CD8-positive, alpha-beta T cell (primary cell): ENCODE measurements at places on chromosomes 4 and X.

- DNase-seq, result no peak
These were observed 14.3 kb upstream of the GABRE start for GRCh38 chrX:151988706-151989299.

DNA sequence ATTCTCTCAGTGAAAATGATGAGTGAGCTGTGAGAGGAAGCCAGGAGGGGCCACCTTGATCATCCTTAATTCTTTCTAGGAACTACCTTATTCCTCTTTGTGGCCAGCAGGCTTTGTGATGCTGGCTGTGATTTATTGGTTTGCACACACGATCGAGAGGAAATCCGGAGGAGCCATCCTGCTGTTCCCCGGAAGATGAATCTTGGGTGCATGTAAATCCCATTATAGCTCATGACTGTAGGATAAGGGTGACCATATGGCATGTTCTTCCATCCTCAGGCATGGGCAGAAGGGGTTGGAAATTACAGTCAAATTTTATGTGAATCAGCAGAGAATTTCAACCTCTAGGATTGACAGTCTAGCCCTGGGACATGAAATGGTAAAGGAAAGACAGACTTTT is 254.5 kb downstream of the UNC5C start:
- DNase-seq, result no peak

GRCh38 chr4:178612733-178613132 is 1170.5 kb upstream of the AGA start:
- DNase-seq, result no peak

DNA sequence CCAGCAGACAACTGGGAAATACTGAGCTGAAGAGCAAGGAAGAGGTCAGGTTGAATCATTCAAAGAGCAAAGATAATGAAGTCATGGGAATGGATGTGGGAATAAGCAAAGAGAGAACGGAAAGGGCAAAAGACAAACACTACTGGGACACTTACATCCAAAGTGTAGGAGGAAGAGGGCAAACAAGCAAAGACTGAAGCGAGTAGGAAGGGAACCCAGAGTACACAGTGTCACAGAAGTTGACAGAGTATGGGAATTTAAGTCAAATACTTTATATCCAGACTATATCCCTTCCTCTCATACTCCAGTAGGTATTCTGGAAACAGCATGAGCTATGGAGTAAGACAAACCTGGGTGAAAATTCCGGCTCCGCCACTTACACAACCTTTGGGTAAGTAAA is 12.5 kb downstream of the GPC3 start:
- no peak for DNase-seq

DNA sequence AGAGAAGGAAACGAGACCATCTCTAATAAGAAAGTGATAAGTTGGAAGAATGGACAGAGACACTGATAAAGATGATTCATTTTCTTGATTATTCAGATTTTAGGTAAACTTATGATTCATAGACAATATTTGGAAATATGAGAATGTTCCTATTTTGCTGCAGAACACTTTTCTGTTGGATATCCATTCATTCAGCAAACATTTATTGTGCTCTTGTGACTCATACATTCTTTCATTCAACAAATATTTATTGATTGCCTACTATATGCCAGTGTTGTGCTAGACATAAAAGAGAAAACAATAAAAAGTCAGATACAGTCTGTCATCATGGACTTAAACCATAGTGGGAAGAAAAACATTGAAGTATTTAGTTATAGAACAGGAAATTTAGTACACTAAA is 1232.0 kb downstream of the STIM2 start:
- DNase-seq, result no peak

GRCh38 chr4:54566608-54567007 is 91.1 kb upstream of the KIT start:
- no peak for DNase-seq

GRCh38 chr4:146638786-146639505 is at the start of gene POU4F2:
POU4F2 (plus strand) TSS chr4:146638893; CDS start chr4:146639141, 248 bp downstream.
- DNase-seq, result no peak

- no peak for DNase-seq
These were observed 1142.2 kb downstream of the ARAP2 start for GRCh38 chr4:35102066-35102465.

- no peak for DNase-seq
These were observed 25.4 kb upstream of the GNRHR start for GRCh38 chr4:67779631-67780030.

GRCh38 chr4:139973616-139974015 is 180.4 kb downstream of the MAML3 start:
- no peak for DNase-seq

GRCh38 chrX:104419211-104419610 is 146.8 kb upstream of the IL1RAPL2 start:
- DNase-seq, result no peak

DNA sequence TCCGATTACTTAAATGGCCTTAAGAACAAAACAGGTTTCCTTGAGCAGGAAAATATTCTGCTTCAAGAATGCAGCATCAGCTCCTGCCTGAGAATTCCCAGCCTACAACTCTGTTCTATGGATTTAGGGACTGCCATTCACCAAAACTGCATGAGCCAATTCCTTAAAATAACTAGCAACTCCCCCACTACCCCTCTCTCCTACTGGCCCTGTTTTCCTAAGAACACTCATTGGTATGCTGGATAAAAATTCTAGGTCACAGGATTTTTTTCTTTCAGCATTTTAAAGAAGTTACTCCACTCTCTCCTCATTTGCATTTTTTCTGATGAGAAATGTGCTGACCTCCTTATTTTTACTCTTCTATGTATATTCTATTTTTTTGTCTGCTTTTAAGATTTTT is 347.1 kb downstream of the IDS start:
- no peak for DNase-seq

DNA sequence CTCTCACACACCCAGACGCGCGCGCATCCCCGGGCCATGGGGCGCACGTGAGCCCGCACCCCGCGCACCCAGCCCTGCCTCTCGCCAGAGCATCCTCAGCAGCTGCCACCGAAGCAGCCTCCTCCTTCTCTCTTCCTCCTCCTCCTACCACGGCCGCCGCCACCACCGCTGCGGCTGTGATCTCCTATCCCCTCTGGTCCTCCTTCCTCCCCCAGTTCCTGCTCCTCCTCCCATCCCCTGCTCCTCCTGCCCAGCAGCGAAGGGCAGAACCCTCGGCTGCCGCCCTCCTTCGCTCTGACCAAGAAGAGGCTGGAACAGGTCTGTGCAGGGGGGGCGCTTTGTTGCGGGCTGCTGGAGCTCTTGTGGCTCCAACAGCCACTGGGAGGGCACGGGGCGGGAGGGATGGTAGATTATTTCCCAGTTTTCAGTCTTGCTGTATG is 148.7 kb upstream of the CHRDL1 start:
- no peak for DNase-seq

GRCh38 chrX:43836435-43837184 is 45.6 kb downstream of the MAOB start:
- no peak for DNase-seq

GRCh38 chr4:115456231-115456630 is 342.8 kb upstream of the NDST4 start:
- no peak for DNase-seq

DNA sequence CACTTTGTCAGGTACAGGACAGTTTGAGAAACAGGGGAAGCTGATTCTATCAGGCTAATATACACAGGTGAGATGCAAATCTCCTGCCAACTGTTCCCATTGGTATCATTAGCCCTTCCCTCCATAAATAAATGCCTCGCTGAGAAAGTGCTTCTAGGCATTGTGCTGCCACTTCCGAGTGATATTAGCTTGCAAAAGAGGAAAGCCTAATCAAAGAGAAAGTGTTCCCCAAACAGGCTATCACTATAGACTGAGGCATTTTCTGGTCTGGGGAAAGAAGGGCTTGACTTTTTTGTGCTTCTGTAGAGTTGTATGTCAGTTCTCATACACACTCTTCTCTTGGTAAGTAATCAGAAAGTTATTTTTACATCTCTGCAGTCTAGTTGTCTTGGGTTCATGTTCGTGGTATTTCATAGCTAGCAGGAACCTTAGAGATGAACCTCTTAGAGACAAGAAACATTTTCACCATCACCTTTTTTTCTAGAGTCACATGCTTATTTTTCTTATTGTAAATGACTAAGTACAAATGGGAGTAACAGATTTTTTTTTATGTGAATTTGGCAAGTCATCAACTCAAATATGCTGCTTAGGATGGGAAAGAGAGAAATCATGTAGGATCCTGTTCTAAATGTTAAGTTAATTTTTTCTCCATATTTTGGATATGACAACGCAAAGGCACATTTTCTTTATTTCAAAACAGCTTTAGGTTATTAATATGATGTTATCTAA is 1009.8 kb downstream of the ADGRL3 start:
- no peak for DNase-seq

DNA sequence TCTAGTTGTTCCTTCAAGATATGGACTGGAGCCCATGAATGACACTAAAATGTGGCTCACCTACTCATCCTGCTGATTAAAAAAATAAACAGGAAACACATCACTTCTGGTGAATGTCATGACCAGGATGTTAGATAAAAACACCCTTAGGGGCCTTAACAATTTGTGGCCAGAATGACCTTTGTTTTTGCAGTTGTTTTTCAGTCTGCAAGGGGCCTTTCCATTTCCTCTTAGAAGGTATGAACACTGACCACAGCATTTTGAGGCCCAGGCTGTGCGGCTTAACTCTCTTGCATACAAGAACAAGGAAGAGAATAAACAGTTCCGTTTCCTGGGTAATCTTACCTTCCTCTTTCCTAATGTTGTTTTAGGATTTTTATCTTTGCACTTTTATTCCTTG is 113.2 kb downstream of the IL1RAPL2 start:
- no peak for DNase-seq

GRCh38 chr4:37659696-37660095 is 26.5 kb downstream of the RELL1 start:
- DNase-seq, result no peak

- DNase-seq, result no peak
These were observed 42.5 kb upstream of the C1GALT1C1 start for GRCh38 chrX:120672389-120672788.

DNA sequence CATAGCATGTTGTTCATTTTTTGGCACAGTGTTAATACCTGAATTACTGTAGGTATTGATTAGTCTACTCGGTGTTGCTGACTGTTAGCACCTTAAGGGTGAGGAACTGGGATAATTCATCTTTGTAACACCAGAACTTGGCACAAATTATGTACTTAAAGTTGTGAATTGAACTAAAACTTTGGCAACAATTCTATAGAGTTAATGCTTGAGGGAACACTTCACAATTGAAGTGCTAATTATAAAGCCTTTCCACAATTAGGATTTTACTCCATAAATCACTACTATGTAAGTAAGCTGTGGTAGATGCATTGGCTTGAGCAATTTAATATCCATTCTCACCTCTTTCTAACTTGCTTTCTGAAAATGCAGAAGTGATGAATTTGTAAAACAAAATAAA is 686.7 kb downstream of the PDHA2 start:
- DNase-seq, result no peak

GRCh38 chrX:16223385-16223784 is 56.1 kb downstream of the MAGEB17 start:
- DNase-seq, result no peak

- no peak for DNase-seq
These were observed 27.6 kb downstream of the HPGD start for GRCh38 chr4:174494726-174495125.

DNA sequence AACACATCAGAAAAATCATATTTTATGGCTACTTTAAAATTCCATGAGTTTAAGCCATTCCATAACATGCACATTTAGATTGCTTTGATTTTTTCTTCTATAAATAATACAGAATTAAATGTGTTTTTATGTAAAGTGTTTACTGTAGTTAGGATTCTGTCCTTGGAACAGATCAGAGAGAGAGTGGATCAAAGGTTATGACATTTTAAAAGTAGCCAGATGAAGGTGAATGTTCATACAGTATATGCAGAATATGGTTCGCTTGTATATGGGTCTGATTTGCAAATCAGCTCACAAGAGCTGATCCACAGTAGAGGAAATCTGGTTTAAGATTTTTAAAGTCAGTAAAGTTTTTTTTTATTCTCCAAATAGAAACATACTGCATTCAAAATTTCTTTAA is 7.2 kb upstream of the PALLD start:
- no peak for DNase-seq

DNA sequence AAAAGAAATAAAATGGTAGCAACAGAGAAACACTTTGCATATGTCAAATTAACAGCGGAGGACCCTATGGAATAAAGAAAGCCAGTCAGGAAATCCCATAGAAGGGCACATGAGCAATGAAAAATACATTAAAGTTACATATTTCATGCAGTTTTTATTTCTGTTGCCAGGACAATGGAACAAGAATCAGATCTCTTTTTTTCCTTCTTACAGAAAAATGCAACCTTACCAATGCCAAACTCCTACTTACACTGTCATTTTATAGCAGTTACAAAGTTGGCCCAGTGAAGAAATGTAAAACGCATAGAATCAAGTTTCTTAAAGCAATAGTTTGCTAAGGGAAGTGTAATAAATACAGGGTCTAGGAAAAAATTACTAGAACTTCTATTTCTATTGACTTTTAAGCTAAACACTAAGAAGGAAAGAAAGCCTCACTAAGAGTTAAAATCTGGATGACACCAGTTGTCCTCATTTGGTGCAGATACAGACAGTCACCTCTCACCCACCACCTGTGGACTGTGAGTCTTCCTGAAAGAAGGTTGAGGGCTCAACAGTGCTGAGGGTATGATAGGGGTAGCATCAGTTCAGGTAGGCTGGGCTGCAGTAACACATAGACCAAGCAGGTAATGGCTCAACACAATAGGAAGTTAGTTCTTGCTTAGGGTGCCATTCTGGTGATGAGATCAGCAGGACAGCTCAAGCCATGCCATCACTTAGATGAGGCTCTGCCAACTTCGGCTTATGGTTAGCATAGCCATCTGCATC is 224.6 kb downstream of the ANAPC10 start:
- DNase-seq, result no peak

DNA sequence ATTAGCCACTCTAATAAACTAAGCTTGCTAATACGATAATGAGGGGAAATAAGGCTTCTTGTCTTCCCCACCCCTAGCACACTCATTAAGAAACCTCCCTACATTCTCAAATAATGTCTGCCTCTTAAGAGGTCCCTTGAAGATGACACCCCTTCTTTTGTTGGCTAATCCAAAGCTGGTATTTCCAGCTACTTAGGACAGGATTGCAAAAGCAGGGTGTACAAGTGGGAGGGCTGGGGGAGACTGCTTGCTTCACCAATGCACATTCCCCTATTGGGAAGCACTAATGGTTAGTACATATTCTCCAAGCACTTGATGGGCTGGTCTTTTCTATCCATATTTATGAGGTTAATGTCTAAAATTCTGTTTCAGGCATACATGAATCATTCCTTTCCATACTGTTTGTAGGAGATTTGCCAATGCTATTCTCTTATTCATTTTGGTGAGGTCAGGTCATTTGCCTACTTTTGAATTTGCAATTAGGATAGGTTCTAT is 16.8 kb upstream of the TIMM8A start:
- no peak for DNase-seq

DNA sequence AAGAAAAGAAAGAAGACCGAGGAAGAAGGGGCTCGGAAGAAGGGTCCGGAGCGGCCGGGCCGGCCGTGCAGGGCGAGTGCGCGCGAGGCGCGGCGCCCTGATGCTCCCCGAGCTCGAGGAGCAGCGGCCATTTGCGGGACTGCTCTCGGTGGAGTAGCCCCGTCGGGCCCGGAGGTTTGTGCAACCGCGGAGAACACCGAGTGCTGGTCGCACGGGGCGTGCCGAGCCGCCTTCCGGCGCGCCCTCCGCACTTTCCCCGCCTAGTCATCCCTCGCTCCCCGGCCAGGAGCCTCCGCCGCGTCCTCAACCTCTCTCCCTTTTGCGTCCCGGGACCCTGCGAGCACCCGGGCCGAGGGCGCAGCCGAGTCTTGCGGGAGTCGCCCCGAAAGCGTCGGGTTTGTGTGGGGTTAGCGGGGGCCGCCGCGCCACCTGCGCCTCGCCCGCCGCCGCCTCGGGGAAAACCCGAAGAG is 127.4 kb downstream of the LAS1L start:
- DNase-seq, result no peak

- DNase-seq, result no peak
These were observed 288.1 kb upstream of the PCDH10 start for GRCh38 chr4:132860976-132861375.
